HFFc6 (cell line): ENCODE measurements at places on chromosomes 4 and X.

DNA sequence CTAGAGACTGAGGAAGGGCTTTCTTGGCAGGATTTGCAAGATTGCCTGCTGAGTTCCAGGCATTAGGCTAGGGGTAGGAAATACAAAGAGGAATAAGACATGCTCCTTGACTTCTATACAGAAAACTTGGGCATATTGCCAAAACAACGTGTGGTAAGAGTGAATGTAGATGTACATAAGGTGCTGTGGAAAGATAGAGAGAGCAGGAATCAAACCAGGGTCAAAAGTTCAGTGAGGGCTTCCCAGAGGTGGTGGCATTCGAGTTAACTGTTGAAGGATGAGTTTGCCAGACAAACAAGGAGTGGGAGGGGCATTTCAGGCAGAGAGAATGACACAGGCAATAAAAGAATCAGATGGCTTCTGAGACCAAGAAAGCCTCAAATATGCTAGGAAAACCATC, 187.9 kb downstream of the KDR start:
- no peak for DNase-seq

DNA sequence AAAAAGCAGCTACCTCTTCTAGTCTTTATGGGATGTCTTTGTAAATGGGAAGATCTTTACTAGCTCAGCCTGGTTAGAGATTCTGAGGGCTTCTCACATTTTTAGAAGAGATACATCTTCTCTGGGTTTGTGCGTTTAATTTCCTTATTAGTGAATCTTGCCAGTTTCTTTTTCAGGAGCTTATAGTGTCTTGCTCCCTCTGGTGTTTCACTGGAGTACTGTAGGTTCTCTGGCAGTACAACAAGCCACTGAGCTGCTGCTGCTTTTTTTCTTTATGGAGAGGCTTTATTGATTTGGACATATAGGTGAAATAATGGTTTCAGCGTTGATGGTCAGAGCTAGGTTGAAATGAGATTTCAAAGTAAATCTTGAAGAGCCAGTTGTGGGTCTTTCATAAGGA, 82.9 kb downstream of the LAS1L start:
- DNase-seq: peak; percentile 1

DNA sequence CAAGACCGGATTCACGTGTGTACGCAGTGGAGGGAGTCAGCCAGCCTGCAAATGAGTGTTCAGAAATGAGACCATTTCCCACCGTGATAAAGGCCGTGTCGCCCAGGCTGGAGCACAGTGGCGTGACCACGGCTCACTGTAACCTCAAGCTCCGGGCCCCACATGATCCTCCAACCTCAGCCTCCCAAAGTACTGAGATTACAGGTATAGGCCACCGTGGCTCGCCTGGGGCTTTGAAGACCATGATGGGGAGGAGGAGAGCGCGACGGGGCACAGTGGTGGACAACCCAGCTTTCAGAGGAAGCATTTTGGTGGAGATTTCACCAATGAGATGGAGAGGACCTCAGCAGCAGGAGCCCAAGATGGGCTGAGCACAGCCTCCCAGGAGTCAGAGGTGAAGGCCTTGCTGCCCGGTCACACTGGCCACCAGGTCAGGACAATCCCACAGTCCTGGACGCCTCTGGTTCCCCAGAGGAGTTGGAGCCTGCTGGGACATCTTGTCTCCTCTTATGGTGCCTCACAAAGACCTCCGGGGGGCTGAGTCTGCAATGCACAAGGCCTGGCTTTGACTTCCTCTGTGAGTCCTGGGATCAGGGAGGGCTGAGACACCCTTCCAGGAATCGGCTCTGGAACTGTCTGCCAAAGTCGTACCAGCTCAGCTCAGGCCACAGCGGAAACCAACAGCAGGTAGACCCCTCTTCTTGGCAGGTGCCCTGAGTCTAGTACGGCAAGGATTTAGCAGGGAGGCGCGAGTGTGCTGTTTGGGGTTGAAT, 22.4 kb upstream of the MXD4 start:
- no peak for DNase-seq

DNA sequence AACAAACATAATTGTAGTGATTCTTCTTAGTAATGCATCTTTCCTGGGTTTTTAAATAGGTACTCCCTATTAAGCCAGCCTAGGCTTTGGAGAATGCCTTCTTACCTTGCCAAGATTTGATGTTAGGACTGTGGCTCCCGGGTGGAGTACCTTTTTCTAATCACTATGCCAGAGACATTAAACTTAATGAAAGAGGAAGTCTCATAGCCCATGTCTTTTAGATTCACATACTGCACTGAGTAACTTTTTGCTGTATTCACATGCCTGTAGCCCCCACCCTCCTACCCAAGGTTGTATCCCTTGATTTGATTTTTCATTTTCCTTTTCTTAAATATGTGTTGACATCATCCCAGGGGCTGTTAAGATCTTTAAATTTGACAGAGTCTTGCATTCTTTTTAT, 104.2 kb upstream of the TLR2 start:
- DNase-seq: no peak

DNA sequence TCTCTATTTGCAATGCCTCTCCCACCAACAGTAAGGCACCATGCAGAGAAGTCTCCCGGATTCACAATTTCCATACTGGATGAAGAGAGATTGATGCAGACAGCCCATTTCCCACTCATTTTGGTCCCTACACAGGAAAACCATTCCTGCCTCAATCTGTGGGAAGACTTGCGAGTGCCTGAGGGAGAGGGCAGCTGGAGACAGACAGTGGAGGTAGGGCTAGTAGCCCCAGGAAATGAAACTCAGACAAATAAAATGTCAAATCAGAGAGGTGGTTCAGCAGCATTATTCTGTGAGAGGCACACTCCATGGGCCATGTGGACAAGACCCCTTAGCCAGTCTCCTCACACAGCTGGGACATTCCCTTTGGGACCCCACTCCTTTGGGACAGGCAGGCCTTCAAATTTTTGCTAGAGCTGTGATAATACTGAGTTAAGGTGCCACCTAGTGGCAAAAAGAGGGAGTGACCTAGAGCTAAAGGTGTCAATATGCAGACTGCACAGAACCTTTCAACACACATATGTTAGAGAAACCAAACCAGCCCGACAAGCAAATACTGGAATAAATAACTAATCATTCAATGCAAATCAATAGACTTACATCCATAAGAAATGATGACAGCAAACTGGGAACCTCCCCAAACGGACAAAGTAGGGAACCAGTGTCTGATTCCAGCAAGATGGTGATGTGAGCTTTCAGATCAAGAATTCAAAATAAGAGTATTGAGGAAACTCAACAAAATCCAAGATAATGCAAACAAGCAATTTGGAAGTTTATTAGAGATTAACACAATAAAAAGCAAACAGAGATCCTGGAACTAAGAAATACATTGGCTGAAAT, 1865.3 kb upstream of the AGA start:
- DNase-seq: peak; percentile 21

DNA sequence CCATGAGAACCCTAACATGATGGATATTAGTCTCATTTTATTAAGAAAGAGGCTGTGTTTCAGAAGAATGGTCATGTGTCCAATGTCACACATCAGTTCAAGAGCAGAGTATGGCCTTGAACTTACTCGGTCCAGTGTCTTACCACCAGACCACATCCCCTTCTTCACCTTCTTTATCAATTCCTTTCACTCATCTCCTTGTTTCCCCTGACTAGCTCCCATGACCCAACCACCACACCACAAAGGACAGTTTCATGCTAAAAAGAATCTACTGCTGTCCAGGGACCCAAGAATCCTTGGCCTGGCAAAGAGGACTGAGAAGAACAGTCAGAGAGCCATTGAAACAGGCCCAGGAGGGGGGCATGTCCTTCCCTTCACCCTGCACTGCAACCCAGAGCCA, 33.6 kb upstream of the MSN start:
- DNase-seq: no peak

DNA sequence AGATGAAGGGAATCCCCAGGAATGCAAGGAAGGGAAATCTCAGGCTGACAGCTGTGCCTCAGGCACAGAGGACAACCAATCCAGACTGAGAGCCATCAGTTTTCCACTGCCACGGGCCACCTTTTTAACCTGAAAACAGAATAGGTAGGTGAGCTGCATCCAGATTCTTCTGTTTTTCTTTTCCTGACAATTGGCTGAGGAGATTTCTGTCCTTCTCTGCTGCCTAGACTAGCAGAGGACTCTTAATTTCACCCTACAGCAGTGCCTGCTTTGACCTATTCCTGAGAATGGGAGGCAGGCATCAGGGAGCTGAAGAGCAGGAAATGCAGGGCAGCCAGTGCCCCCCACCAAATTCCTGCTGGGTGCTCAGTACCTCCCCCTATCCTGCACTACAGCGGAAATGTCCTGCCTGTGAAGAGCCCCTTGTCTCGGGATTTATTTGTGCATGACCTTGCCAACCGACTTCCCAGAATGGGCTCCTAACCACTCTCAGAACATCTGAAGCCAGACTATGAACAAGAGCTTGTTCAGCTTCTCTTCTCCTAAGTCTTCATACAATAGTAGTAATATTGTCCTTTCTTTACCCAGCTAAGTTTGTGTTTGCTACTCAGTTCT, 65.1 kb downstream of the CASK start:
- DNase-seq: no peak
